Forelimb muscle (tissue), 1 donor: ENCODE measurements at places on chromosomes 3 and 15. TPM values are rescaled to one million over a fixed set of nuclear protein-coding genes. Genes with fewer than 3 reads are reported as not detected.

The CHST2 gene
- polyA plus RNA-seq = 4.0 TPM

The CCR3 gene
- 0.15 TPM for polyA plus RNA-seq

- no peak for DNase-seq
Measured at GRCh38 chr3:115350606-115351005, 203.5 kb upstream of the ZBTB20 start.

GRCh38 chr15:33067456-33067855, 127.1 kb downstream of the FMN1 start:
- no peak for DNase-seq

DNA sequence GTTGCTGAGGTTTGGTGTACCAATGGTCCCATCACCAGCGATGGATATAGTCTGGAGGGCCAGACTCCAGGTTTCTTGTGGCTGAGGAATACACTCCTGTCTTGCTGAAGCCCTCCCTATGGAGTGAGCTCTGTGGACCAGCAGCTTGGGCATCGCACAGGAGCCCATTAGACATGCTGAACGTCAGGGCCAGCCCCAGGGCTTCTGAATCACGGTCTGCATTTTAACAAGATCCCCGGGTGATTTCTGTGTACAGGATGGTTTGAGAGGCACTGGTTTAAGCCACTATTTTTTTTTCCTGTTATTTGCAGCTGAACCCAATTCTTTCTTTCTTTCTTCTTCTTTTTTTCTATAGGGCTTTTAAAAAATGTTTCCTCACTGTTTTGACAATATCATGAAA, 69.5 kb upstream of the XCR1 start:
- DNase-seq = no peak

DNA sequence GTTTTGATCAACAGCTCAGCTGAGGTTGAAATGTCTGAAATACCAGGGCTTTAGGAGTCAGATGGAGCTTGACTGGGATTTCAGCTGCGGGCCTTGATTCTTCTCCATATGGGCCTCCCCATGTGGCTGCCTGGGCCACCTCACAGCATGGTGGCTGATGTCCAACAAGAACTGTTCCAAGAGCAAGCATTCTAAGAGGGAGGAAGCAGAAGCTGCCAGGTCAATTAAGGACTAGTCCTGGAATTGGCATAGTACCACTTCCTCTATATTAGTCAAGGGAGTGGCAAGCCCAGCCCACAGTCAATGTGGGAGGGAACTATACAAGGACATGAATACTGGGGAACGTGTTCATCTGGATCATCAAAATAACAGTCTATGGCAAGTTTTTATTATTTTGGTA, 181.7 kb upstream of the ANKRD28 start:
- no peak for DNase-seq

DNA sequence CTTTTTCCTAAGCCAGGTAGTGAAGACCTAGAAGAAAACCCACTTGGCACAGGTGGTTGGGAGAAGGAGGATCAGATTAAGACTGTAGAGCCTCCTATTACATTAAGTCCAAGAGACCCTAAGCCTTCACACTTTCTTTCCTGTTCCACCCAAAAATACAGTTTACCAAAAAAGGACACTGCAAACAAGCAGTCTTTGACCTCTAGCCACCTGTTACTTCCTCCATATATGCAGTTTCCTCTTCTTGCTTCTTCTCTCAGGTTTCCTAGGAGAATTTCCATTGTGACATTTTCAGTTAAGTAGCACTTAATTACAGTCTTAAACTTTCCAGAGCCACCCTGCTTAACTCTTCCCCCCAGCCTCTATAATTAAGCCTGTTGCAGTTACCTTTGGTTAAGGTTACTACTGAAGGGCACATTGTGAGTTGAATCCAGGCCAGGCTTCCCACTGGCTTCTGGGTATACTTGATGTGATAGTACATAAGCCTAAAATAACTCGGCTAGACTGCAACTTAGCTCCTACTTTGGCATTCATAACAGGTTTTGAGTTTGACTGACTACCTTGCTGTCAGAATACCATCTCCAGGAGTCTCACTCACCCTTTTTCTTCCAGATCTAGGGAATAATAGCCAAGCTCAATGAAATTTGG, 114.2 kb upstream of the UMPS start:
- no peak for DNase-seq

DNA sequence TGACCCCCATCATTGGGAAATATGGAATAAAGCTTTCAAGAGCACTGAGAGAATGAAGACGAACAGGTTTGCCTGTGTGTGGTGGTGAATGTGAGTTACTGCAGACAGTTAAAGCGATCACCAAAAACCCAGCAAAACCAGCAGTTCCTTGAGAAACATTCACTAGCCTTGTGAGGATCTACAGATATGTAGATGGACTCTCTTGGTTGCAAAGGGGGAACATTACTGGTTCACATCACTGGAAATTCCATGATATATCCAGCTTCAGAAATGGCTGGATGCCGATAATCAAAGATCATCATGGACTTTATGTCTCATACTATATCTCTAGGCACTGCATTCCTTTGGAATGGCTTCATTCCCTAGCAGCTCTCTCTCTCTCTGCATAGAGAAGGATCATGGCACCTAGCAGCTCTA, 10.2 kb upstream of the HERC1 start:
- no peak for DNase-seq

DNA sequence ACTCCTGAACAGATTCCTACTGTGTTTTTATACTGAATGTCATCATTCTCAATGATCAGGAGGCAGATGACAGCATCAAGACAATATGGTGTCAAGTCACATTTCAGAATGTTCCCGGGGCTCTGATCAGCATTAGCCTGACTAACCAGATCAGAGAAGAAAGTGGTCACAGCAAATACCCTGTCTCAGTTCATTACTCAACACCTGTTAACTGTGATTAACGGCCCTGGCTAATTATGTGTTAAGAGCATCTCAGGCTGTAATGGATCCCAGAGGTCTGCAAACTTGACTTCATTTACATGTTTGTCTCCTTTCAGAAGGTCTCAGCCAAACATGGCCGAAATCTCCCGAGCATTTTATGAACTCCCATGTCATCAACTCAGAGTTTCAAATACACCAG, 833.7 kb downstream of the FHIT start:
- DNase-seq = no peak

DNA sequence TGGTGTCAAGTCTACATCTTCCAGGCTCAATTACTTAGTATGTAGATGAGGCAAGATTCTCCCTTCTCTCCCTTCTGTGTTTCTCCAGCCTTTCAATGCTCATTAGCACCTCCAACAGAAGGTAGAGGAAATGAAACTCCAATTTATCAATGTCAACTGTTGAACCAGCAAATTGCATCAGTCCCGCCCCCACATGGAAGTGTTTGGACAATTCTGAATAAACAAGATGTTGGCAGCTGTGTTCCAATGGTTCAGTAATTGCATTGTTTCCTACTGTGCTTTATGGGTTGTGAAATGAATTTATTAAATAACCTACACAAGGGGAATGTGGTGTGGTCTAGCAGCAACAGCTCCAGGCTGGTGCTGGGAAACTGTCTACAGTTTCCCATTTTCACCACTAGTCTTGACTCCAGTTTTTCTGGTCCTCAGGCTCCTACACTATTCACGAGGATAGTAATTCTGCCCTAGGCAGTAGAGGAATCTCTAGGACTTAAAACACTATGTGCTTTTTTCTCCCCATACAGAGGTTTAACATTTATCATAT, 91.9 kb downstream of the MB21D2 start:
- DNase-seq = no peak

GRCh38 chr3:135329479-135329878, 534.4 kb downstream of the EPHB1 start:
- no peak for DNase-seq

DNA sequence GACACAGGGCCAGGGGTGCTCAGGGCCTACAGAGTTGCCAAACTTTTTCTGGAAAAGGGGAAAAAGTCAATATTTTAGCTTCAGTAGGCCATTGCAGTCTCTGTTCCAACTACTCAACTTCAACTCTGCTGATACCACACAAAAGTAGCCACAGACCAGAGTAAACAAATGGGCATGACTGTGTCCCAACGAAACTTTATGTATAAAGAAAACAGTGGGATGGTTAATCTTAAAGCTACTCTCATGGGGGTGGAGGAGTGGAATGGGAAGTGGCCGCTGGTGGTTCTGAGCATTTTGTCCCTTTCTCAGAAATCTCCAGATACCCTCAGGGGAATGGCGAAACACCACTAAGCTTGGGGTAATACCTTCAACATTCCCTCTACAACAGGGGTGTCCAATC, 69.9 kb downstream of the OSBPL10 start:
- no peak for DNase-seq
